ENCODE measurements at places on chromosomes 3 and 15.
A peak's percentile ranks its signal among the peaks of the same experiment; 100 is the strongest.

DNA sequence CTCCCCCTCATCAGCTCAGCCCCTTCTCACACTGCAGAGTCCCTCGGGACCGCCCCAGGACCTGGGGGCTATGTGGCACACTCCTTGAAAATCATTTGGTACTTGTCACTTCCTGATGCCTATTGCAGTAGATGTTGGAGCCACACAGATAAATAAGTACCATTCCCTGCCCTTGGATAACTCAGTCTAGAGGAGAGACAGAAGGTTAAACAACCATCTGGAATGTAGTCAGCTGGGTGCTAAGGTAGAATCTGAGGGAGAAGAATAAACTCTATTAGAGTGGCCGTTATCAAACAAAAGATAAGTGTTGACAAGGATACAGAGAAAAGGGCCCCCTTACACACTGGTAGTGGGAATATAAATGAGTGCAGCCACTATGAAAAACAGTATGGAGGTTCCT is 112.3 kb upstream of the NR2E3 start:
- no peak for DNase-seq

DNA sequence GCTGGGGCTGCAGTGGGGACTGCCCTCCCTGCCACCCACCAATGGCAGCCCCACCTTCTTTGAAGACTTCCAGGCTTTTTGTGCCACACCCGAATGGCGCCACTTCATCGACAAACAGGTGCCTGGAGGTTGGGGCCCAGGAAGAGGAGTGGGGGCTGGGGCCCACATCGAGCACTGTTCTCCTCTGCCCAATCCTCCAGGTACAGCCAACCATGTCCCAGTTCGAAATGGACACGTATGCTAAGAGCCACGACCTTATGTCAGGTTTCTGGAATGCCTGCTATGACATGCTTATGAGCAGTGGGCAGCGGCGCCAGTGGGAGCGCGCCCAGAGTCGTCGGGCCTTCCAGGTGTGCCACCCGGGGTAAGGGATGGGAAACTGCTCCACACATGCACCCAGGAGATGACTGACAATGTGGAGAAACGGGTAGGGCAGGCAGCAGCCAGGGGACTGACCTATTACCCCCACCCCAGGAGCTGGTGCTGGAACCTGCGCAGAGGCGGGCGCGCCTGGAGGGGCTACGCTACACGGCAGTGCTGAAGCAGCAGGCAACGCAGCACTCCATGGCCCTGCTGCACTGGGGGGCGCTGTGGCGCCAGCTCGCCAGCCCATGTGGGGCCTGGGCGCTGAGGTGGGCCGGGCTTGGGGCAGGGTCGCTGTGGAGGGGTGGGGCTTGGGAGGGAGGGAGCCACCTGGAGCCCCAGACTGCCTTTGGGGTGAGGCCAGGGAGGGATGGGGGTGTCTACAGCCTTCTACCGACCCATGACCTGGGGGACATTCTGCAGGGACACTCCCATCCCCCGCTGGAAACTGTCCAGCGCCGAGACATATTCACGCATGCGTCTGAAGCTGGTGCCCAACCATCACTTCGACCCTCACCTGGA is 22.9 kb downstream of the NBEAL2 start:
- DNase-seq, result peak; percentile 81

DNA sequence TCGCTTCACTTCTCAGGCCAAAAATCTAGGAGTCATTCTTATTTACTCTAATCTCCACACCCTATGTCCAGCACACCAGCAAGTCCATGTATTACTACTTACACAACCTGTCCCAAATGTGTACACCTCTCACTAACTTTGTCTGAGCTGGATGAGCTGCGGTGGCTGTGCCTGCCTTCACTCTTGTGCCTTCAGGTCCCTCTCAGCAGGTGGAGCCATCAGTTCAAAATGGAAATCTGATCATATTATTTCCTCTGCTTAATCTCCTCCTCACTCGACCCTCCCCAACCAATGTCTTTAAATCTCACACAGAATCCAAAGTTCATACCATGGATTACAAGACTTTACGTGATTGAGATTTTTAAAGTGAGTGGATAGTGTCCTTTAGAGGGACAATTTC is 82.8 kb downstream of the SSR3 start:
- no peak for DNase-seq

- DNase-seq, result no peak
These were observed 240.1 kb downstream of the XXYLT1 start for GRCh38 chr3:195030791-195031321.

GRCh38 chr3:172903642-172904320 is 153.3 kb downstream of the ECT2 start:
- DNase-seq, result no peak

- DNase-seq, result no peak
These were observed 60.8 kb upstream of the GOLIM4 start for GRCh38 chr3:168156479-168156878.

DNA sequence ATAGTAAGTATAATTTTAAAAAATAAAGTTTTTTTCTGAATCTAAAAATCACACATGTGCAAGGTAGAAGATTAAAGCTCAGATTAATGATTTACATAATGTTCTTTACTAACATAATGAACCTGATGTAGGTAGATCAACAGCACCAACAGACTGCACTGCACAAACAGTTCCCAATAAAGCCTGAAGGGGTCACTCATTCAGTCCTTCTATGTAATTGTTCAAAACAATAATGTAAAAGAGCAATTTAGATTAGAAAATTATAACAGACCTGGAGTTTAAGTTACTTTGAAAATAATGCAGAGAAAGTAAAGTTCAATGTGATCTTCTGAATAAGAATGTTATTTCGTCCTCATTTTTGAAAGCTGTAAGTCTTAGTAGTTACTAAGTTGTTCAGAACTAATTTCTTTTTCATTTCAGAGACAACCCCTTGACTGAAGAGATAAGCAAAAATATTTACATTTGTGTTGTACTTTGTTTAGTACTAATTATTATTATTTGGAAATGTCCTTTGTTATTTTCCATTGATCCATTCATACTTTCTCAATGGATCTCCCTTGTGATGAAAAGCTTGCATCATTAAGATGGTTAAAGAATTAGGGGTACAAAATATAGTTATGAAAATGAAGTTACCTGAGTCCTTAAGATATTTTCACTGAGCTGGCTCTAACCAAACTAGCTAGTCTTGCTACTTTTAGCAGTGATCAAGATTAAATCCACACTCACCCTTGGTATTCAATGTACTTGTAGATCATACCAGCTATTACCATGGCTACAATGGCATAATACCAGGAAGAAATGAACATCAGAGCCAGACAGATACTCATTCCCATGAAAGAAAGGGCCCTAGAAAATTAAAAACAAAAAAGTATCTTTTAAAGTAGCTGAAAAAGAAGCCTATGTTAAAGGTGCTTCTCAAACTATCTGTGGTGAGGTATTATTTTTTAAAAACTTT is 16.8 kb downstream of the EMC4 start:
- DNase-seq, result no peak

DNA sequence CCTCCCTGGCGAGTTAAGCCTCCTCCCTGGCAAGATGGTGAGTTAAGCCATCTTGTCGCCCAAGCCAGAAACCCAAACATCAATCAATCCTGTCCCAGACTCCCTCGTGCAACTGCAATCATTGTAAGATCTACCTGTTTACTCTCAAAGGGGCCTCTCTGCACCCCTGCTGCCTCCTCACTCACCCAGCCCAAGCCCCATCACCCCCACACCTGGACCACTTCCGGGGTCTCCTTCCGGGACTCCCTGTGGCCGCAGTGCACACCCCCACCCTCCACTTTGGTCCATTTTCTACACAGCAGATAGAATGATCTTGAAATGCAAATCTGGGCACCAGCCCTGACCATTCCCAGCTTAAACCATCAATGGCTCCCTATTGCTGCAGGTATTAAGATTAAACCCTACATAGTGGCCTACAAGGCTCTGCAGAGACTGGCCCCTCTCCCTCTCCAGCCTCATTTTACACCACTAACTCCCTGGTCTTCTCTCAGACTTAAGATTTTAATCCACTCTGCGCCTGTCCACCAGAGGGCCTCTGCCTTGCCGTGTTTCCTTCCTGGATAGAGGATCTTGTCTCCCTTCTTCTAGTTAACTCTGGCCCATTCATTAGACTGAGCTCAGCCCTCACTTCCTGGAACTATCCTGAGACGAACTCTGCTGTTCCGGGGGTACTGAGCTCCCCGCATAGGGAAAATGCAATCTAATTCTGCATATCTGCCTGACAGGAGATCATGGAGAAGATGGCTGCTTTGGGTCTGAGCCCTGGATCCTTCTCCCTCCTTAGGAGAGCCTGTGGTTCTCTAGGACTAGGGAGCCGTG is 41.9 kb upstream of the SLC6A1 start:
- peak; percentile 62 for DNase-seq

DNA sequence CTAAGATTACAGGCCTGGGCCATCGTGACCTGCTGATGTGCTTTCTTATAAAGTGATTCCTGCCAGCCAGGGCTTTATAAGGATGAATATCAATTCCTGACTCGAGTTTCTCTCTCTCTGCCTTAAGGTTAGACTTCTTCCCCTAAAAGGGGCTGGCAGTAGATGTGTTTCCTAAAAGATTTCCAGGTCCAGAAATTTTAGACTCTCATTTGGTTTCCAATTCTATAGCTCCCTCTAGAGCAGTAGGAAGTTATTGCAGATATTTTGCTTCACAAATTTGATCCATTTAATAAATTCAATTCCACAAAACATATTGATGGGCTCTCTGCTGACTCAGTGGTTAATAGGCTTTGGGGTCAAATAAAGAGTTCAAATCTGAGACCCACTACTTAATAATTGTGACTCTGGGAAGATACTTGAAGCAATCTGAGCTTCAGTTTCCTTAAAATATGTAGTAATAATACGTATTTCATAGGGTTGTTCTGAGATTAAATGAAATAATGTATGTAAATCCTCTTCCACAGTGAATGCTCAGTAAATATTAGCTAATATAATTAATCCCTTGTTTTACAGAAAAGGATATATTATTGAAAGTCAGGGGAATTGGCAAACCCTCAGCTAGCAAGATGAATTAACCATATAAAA is 2.1 kb downstream of the TRIM69 start:
- DNase-seq, result no peak

DNA sequence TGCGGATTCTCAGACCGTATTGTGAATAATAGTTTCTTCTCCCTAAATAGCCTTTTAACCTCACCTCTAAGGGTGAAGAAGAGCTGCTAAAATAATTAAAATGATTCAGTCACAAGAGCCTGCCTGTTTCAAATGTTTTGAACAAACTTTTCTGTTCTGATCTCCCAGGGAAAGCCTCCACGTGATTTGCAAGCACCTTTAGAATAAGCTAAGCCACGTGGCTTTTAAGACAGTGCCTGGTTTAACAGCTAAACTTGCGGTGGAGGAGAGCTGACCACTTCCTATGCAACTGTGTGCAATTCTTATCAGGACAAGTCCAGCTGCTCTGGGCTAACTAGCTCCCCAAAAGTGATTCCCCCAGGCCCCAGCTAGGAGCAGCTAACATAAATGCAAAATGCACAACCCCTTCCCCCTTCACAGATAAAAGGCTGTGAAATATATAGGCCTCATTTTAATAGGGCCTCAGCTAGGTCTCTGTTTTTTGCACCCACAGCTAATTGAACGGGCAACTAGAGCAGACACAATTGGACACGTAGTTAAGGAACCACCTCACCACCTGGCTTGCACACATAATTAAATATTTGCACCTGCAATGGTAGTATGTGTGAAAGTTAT is 401.2 kb upstream of the NR2F2 start:
- DNase-seq, result no peak

DNA sequence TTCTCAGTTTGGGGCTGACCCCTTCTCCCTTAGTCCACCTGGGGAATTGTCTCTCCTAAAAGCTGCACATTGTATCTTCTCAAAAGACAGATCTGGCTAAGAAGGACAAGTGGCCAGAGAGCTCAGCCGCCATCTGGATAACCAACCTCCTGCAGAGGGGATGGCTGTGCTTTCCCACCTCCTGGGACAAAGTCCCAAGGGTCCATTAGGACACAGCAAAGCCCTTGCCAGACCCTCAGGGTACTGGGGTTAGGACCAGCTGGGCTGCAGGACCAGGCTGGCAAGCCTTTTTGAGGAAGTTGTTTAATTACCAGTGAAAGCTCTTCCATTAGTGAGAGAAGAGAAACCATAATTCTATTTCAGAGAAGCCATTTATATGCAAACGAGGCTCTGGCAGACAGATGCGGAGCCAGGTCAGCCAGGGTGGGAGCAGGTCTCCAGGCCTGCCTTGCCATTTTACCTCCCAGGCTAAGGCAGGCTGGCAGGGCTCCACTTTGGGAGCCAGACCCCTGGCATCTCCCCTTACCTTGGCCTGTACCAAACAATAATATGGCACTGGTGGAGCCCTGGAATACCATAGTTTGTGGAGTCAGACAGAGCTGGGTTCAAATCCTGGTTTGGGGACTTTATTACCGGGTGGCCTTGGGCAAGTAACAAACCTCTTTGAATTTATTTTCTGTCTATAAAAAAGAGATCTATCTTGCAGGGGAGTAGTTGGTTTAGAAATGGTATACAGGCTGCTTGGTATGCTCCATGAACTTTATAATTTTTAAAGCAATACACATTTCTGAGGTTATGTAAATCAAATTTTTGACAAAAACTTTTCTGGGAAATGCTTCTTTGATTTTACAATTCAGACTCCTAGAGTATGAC is 17.9 kb downstream of the SHF start:
- peak; percentile 46 for DNase-seq

DNA sequence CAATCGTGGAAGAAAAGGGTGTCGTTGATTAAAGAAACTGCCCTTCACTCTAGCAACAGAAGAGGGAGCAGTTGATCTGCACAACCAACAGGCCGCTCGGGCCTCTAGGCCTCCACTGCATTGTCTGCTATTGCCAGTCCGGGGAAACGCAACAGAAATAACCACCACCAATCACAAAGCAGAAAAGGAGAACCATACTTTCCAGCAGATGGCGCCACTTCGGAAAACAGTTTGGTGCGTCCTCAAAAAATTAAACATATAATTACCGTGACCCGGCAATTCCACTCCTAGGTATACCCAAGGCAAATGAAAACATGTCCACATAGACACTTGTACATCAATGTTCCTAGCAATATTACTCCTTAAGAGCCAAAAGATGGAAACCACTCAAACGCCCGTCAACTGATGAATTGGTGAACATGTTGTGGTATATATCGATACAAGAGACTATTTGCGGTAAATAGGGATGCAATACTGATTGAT is 154.1 kb downstream of the TJP1 start:
- peak; percentile 91 for DNase-seq

DNA sequence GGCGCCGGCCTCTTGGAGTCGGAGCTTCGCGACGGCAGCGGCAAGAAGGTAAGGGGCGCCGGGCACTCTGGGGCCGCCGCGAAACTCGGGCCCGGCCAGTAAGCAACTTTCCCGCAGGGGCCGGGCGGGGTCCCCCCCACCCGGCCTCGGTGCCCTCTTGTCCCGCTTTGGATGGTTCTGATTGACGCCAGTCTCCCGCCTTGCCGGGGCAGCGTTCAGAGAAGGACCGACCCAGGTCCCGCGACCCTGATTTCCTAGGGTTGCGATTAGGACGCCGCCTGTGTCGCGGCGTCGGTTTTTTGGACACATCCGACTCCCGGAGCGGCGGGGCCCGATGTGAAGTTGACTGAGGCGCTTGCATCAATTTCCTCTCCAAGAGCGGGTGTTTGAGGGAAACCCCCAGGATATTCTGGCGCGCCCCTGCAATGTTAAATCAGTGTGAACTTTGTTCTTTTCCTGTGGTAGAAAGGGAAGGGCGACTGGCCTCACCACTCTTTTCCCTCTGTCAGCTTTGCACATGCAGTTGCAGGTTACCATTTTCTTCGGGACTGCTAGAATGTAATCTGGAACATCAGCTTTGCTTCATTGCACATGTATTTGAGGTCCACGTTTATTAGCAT is 755 bp downstream of the PDE8A start:
- DNase-seq, result peak; percentile 48

- no peak for DNase-seq
These were observed 13.2 kb downstream of the INO80 start for GRCh38 chr15:41102854-41103253.

Measured in H9 (cell line).